ENCODE measurements at places on chromosomes 2 and 18. TPM values are rescaled to one million over a fixed set of nuclear protein-coding genes. Genes with fewer than 3 reads are reported as not detected.

- H3K27me3 ChIP-seq, result no peaks in the 10 kb centered on the region
- H3K36me3 ChIP-seq, result no peaks in the 10 kb centered on the region
- no peak overlapping the region for H3K4me3 ChIP-seq
- H3K4me1 ChIP-seq, result peaks cover 7% of the 10 kb centered on the region
- no peak overlapping the region for H3K27ac ChIP-seq
Measured at GRCh38 chr2:20501974-20502373, 55.1 kb downstream of the RHOB start.

The KCNG2 gene
- 0.76 TPM for total RNA-seq

The TRIP12 gene
- total RNA-seq, result 225 TPM

DNA sequence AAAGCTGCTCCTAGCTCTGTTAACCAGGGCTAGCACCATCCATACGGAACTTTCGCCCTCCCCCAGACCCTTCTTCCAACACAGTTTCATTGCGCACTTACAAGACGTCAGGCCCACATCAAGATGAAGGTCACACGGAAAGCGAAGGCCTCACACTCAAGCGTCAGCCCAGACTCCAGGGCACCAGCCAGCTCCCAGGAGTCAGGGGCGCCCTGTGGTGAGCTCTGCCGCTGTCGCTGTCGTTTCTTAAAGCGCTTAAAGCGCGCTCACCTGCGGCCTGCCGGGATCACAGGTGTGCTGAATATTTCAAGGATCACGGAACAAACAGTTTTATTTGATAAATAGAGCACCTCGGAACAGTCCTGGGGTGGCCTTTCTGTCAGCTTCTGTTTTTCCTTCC is 163.1 kb downstream of the CDH20 start:
- no peak for DNase-seq
- no peaks in the 10 kb centered on the region for H3K27me3 ChIP-seq
- no peak overlapping the region for H3K4me3 ChIP-seq
- H3K27ac ChIP-seq, result no peak overlapping the region
- H3K36me3 ChIP-seq, result no peaks in the 10 kb centered on the region

DNA sequence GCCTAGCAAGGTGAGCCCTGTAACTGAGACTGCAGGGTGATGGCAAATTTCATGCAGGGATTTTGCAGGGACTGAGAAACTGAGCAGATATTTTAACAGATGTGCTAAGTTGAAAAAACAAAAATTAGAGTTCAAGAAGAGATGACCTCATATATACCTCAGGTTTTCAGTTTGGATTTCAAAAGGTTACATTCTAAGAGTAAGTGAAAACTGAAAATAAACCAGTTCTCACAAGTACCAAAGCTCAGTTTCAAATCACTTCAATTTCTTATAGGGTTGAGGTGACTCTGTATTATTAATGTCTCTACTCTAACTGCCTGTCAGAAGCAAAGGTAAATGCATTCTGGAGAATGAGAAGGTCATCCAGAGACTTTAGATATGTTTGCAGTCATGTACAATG is 237.4 kb upstream of the VRK2 start:
- H3K4me1 ChIP-seq, result no peaks in the 10 kb centered on the region
- H3K27ac ChIP-seq, result no peak overlapping the region
- no peak overlapping the region for H3K4me3 ChIP-seq
- H3K36me3 ChIP-seq, result no peaks in the 10 kb centered on the region
- H3K27me3 ChIP-seq, result no peaks in the 10 kb centered on the region
- no peak for DNase-seq

DNA sequence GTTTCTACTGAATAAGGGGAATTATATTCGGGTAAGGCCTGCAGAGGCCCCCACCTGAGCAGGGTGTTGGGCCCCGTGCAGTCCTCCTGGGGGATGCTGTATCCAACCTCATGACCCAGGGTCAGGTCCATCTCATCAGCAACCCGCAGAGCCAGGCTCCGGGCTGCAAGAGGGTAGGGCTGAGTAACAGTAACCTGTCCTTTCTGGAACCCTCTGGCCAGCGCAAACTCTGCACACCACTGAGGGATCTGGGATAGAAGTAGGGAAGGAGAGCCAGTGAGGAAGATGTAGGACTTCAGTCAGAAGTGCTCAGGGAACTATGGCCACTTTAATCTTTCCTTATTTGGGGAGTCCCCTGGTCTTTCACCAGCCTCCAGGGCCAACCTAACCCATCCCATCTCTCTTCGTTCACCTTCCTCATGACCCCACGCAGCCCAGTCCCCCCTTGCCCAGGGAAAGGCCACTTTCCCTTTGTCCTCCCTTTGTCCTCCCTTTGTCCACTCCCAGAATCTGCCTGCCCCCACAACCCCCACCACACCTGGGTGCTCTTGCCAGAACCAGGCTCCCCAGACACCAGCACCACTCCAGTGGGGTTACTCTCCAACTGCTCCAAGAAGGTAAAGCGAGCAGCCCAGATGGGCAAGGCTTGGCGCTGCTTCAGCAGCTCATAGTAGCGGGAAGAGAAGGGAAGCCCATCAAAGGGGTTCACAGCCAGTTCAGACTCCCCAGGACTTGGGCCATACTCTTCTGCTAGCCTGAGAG is 895 bp downstream of the DQX1 start:
- no peak overlapping the region for H3K4me3 ChIP-seq
- peaks cover 11% of the 10 kb centered on the region for H3K4me1 ChIP-seq
- peaks cover 15% of the 10 kb centered on the region for H3K36me3 ChIP-seq
- H3K27me3 ChIP-seq, result no peaks in the 10 kb centered on the region

- H3K27ac ChIP-seq, result no peak overlapping the region
- no peaks in the 10 kb centered on the region for H3K36me3 ChIP-seq
- no peak for DNase-seq
- no peak overlapping the region for H3K4me3 ChIP-seq
- no peaks in the 10 kb centered on the region for H3K4me1 ChIP-seq
Measured at GRCh38 chr18:29309366-29309765, 1132.4 kb upstream of the CDH2 start.

The LANCL1 gene
- total RNA-seq, result 47.4 TPM

The CYP26B1 gene
- 2.5 TPM for total RNA-seq

All from kidney (tissue), 22 donors.